ENCODE measurements at places on chromosomes 16 and 17.

DNA sequence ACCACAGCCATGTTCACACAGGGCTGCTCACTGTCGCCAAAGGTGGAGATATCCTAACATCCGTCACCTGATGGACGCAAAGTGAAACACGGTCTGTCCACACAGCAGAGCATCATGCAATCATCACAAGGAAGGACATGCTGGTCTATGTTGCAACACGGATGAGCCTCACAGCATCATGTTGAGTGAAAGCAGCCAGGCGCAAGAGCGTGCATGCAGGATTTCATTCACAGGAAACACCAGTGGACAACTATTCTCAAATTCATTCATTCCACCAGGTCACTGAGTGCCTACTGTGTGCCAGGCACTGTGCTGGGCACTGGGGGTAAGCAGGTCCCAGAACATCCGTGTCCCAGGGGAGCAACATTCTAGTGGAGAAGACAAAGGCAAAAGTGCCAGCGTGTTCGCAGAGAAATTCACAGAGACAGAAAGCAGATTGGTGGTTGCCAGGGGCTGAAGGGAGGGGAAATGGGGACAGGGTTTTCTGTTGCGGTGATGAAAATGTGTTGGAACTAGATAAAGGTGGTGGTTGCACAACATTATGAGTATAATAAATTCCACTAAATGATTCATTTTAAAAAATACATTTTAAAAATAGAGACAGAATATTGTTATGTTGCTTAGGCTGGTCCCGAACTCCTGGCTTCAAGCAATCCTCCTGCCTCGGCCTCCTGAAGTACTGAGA, 22.7 kb upstream of the KCNJ12 start:
- DNase-seq: no peak

DNA sequence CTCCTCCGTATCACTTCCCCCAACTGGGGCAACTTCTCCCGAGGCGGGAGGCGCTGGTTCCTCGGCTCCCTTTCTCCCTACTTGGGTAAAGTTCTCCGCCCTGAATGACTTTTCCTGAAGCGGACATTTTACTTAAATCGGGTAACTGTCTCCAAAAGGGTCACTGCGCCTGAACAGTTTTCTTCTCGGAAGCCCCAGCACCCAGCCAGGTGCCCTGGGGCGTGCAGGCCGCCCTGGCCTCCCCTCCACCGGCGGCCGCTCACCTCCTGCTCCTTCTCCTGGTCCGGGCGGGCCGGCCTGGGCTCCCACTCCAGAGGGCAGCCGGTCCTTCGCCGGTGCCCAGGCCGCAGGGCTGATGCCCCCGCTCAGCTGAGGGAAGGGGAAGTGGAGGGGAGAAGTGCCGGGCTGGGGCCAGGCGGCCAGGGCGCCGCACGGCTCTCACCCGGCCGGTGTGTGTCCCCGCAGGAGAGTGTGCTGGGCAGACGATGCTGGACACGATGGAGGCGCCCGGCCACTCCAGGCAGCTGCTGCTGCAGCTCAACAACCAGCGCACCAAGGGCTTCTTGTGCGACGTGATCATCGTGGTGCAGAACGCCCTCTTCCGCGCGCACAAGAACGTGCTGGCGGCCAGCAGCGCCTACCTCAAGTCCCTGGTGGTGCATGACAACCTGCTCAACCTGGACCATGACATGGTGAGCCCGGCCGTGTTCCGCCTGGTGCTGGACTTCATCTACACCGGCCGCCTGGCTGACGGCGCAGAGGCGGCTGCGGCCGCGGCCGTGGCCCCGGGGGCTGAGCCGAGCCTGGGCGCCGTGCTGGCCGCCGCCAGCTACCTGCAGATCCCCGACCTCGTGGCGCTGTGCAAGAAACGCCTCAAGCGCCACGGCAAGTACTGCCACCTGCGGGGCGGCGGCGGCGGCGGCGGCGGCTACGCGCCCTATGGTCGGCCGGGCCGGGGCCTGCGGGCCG, 1.6 kb downstream of the HIC1 start:
- no peak for DNase-seq

- no peak for DNase-seq
Observed at GRCh38 chr17:356671-357434, 4.2 kb upstream of the RPH3AL start.

GRCh38 chr17:33435721-33436301, 142.7 kb upstream of the ASIC2 start:
- DNase-seq: no peak

- DNase-seq: no peak
Observed at GRCh38 chr16:414395-415169, 10.9 kb upstream of the RAB11FIP3 start.

GRCh38 chr17:77774182-77774581, 184.3 kb upstream of the TNRC6C start:
- DNase-seq: no peak

GRCh38 chr17:46205975-46206374, 12.7 kb upstream of the KANSL1 start:
- DNase-seq: no peak

- DNase-seq: peak; percentile 61
Observed at GRCh38 chr17:81253358-81254131, 14.4 kb downstream of the NDUFAF8 start.

DNA sequence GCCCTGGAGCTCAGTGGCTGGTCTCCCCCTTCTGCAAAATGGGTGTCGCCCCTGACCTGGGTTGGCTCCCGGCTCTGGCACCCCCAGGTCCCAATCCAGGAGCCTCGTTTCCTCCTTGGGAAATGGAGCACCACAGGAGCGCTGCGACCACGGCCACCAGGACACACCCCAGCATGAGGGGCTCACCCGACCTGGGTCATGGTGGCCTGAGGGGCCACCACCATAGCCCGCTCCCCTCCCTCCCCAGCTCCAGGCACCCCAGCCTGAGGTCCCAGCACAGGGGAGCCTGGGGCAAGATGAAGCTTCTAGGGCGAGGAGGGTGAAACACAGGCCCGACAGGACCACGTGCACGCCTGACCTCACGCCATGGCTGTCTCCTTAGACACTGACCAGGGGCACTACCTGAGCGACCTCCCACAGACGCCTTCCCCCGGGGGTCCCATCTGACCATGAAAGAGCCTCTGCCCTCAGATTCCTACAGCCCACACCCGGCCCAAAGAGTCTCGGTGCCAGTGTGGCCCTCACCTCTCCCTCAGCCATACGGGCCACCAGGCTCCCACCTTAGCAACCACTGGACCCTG, 11.8 kb downstream of the BCAR1 start:
- DNase-seq: no peak

- peak; percentile 56 for DNase-seq
Observed at GRCh38 chr16:73011926-73012325, 36.0 kb downstream of the ZFHX3 start.

GRCh38 chr16:63982110-63982509, 1139.8 kb downstream of the CDH11 start:
- no peak for DNase-seq

DNA sequence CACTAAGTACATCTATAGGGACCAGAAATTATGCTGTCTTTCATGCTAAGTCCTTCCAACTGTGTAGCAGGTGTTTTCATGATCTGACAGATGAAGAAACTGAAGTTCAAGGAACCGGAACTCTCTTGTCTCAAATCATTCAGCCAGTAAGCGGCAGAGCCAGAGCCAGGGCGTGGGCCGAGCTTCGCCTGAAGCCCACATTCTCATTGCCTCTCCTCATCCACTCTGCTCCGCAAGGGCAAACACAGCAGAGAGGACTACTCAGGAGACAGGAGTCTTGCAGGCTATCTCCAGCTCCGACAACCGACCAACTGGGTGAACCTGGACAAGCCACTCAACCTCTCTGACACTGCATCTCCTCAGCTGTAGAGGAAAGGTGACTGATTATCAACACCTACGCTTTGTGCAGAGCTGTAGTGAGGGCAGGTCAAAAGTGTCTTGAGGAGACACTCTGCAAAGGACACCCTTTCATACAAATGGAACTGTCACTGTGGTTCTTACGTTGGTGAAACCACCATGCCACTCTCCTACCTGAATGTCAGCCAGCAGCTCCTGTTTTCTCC, 72.9 kb downstream of the CYTH1 start:
- no peak for DNase-seq

DNA sequence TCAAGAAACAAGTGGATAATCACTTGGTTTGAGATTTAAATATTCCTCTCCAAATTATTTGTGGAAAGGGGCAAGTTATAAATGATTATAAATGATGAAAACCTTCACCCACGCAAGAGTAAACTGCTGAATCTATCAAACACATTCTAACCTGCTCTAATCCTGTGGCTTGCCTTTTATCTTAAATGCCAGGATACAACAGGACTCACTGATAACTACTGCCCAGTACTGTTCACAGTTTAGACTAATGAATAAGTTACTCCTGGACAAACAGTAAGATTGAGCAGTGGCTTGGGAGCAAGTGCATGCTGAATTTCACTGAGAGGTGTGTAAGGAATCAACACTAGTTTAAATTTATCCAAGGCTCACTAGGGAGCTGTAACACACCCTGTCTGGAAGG, 31.1 kb downstream of the IGF2BP1 start:
- no peak for DNase-seq

DNA sequence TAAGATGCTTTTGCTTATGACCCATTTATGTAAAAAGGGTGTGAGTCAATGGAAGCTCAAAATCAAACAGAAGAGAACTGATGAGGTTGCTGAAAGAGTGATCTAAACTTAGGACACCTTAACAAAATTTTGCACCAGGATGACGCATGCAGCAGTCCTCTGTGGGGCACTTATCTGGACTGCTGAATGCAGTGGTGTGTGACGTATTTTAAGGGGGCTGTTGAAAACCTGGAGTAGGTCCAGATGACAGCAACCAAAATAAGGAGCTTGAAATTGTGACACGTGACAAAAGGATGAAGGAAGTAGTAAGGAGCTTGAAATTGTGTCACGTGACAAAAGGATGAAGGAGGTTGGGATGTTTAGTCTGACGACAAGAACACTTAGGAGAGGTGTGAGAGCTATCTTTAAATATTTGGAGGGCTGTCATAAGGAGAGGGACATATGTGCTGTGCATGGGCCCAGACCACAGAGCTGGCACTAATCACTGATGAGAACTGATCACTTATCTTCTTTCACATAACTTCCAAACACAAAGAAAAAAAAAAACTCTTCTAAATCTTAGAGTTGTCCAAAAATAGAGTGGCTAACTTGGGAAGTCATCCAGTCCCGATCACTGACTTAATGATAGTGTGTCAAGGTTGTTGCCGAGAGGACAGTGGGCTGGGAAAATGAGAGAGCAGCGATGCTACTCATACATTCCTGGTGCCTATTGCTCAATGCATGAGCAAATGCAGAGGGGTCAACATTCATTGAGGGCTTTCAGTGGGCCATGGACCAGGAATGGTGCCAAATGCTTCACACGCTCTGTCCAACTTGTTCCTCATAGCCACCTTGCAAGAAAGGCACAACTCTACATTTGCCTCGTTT, 264.2 kb upstream of the ZFHX3 start:
- DNase-seq: no peak

DNA sequence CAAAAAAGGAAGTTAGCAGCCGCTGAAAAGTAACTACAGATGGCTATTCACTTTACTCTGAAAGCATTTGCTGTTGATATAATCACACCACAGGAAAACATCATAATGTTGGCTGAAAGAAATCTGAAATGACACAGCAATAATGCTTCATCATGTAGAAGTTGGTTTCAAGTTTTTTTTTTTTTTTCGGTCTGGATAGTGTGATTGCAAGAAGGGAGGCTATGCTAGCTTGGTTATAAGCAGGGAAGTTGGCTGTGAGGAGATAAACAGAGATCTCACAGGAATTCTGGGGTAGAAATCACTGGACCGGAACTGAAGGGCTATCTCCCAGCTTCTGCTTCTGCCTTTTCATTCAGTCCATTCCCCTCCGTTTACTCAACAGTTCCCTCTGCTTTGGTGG, 57.9 kb downstream of the MYO1D start:
- no peak for DNase-seq

DNA sequence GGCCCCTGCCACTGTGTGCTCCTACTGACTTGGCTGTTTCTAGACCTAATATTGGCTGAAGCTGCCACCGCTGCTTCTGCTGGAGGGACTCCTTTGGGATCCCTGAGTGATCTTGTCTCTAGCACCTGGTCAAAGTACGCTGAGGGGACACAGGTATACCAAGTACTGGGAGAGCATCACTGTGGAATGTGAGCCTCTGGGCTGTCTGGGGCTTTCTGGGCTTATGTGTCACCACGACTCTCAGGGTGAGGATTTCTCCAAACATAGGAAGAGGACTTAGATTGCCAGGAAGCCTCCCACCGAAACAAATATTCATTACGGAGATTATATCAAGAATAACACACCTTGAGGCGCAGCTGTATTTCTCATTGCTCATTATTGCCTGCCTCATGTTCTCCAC, 435.8 kb downstream of the HS3ST3B1 start:
- no peak for DNase-seq

DNA sequence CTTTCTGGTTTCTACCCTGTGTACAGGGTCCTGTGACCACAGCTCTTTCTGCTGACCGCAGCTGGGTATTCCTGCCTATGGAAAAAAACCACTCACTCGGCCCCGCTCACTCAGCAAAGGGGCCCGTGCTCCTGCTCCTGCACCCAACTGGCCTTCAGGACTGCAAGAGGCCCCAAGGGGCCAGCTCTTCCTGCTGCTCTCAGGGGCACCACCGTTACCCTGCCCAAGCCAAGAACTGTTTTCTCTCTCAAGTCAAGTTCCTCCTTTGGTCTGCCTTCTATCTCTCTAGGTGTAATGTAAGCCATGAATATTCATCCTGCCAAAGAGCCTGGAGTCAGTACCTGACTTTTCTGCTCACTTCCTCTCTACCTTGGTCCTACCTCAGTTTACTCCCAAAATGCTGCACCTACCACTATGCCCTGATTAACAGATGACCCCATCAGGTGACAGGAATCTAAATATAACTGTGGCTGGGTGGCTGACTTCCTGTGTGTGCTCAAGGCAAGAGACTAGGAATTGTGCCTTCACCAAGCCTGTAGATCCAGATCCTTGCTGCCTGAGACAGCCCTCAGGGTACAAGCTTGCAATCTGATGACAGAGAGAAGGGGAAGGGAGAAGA, 20.4 kb upstream of the SCIMP start:
- no peak for DNase-seq

DNA sequence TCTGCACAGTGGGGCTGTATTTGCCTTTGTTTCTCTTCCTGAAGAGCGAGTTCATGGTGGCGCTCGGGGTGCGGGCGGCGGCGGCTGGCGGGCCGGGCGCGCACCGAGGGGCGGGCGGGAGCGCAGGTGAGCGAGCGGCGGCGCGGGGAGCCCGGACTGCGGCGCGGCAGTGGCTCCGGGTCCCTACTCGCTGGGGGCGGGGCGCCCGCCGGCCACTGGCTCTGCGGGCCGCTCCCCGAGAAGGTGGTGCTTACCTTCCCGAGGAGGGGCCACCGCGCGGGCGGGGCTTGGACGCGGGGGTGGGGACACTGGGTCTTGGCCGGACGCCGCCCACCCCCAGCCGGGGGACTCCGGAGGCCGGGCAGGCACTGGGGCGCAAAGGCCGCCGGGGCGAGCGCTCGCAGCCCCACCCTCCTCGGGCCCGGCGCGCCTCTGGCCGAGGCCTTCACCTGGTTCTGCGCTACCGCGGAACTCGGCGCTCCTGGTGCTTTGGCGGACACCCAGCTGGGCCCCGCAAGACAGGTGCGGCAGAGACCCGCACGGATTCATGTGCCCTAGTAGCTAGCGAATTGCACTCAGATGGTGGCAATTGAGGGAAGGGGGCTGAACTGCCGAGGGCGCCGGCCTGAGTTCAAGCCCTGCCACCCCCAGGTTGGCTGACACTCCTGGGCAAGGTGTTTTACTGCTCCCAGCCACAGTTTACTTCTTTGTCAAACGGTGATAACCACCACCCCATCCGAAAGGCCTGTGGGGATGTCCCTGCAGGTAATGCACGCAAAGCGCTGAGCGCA, at the start of gene PPL:
TSS of gene PPL (minus strand) at position 158 of the 791 bp plus-strand sequence. CDS start at position 55, 103 bp downstream.
- DNase-seq: peak; percentile 98
